ENCODE measurements at places on chromosomes 5 and 9.

GRCh38 chr9:34547960-34548611 is 25.3 kb upstream of the ENHO start:
- DNase-seq: peak; percentile 66

- peak; percentile 42 for DNase-seq
Observed at GRCh38 chr5:88298425-88298824, 29.8 kb upstream of the TMEM161B start.

DNA sequence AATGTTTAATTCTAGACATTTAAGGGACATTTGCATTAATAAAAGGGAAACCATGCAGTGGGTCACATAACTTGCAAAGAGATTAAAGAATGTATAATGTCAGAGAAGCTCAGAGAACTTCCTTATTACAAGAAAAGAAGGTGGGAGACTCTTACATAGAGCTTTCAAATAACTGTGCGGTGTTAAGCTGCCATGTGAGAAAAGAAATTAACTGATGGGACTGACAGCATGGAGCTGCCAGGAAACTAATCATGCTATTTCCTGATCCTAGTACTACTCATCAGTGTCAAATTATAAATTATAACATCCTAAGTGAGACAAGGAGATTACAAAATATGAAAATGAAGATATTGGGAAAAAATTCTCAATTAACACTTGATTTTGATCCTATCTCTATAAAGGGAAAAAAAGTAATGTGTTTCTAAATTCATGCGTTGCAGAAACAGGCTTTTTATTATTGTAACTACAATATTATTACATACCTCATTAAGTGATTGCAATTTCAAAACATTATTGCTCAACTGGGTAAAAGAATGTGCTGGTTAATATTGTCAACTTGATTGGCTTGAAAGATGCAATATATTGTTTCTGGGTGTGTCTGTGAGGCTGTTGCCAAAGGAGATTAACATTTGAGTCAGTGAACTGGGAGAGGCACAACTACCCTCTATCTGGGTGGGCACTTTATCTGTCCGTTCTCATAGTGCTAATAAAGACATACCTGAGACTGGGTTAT is 609.5 kb upstream of the NUDT12 start:
- DNase-seq: no peak

- no peak for DNase-seq
Observed at GRCh38 chr5:179866241-179867078, 7.8 kb upstream of the MRNIP start.

DNA sequence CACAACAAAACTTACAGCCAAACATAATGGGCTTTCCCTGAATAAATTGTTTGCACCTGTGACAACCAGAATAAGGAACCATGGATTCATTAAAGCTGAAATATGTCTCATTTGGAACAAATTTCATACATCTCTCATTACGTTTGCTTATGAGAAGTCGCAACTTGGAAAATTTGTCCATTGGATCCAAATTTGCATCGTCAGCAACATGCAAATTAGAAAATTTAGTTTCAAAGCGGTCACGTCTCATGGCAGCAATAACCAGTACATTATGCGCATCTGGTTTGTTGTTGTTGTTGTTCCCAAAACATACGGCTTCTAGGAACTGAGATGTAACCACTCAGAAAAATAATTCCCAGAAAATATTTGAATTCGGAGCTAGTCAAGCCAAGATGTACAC is 1311.5 kb upstream of the CDH6 start:
- no peak for DNase-seq

DNA sequence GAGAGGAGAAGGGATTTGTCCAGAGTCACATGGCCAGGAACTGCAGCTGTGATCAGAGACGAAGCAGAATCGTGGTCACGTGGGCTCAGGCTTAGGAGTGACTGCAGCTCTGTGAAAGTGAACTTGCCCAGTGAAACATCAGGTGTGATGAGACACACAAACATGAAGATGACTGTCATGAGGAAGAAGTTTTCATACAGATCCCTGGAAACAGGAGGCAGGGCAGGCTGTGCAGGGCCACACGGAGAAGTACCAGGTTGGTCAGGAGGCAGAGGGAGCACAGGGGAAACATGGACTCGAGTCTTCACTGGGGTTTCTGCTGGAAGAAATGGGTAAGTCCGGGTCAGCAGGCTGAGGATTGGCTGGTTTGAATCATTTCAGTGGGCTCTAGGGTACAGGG is 64.1 kb downstream of the BARX1 start:
- DNase-seq: no peak

DNA sequence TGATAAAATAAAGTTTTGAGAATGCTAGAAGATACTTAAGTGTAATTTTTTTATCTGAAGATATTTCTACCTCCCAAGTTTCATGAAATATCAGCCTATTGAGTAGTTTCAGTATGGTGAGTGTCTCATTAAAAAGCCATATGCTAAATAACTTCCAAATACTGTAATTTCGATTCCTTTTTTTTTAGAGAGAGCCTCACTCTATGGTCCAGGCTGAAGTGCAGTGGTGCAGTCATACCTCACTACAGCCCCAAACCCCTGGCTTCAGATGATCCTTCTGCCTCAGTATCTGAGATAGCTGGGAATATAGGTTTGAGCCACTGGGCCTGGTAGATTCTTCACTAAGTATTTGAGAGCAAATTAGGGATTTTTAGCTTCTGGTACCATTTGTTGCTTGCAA is 24.5 kb downstream of the CDC42SE2 start:
- no peak for DNase-seq

DNA sequence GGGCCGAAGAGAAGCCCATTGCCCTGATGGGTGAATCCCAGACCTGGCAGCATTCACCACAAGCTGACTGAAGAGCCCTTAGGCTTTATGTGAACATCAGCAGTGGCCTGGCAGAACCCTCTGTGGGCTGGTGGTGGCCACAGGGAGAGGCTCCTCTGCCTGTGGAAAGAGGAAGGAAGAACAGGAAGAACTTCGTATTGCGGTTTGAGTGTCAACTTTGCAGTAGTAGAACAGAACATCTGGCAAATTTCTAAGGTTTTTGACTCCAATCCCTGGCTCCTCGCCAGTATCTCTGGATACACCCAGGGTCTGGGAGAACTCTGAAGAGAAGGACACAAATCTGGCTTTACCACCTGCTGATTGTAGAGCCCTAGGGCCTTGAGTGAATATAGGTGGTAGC is 356.4 kb upstream of the GRAMD2B start:
- DNase-seq: no peak

GRCh38 chr9:123724211-123724796 is 205.6 kb downstream of the DENND1A start:
- DNase-seq: peak; percentile 73

DNA sequence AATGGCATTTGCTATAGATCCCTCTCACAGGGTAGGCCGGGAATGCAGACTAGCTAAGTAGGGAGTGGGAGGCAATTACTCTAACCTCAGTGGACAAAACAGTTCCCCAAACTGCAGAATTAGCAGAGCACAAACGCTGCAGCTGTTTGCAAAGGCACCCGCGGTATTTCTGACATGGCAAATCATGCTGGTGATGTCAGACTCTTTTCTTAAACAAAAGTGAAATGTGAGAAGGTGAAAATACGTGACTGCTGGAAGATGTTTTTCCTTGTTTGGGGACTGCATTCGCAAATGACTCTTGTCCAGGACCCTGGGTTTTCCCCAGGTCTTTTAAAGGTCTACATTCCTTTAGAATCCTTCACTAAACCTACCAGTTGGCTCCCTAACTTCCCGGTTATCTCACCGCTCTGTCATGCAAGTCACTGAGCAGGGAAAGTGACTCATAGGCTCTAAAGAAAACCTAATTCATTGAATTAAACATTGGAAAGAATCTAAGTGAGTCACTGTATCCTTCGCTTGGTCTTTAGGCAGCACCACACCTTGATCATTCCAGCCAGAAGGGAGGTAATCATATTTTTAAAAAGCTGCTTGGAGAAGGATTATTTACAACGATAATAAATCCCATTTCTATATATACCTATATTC is 91.5 kb upstream of the DNAH5 start:
- DNase-seq: peak; percentile 97

- no peak for DNase-seq
Observed at GRCh38 chr5:149998281-149998680, 2.2 kb downstream of the TIGD6 start.

- peak; percentile 89 for DNase-seq
Observed at GRCh38 chr5:39475881-39476842, 51.4 kb upstream of the DAB2 start.

GRCh38 chr5:126341906-126342630 is 81.1 kb upstream of the GRAMD2B start:
- no peak for DNase-seq

GRCh38 chr9:76181020-76181641 is 213.1 kb downstream of the RFK start:
- DNase-seq: peak; percentile 69

GRCh38 chr5:44987026-44987425 is 178.3 kb downstream of the MRPS30 start:
- no peak for DNase-seq

DNA sequence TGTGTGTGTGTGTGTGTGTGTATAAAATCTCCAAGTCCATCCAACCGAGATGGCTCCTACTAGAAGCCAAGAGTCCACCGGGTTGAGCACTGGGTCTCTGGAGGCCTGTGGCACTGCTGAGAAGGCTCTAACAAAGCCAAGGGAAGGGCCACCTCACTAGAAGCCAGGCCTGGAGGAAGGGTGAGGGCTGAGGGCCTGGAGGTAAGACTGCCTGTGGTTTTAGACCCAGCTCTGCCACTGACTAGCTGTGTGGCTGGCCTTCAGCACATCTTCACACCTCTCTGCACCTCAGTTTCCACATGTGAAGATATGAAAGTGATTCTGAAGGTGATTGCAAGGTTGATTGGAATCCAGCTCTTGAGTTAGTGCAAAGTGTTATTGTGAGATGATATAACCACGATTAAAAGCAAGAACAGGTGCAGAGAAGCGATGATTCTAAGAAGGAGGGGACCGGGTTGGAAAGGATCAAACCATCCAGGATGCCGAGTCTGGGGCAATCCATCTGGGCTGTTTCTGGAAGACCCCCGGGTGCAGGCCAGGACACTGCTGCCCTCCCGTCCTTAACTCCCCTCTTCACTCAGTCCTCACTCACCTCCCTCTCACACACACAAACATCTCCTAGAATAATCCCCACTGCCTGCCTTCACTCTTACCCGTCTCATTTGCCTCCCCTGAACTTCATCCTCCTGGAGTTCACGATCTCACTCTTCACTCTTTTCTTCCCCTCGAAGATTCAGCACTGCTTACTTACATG is 2.3 kb downstream of the IL4 start:
- DNase-seq: no peak

DNA sequence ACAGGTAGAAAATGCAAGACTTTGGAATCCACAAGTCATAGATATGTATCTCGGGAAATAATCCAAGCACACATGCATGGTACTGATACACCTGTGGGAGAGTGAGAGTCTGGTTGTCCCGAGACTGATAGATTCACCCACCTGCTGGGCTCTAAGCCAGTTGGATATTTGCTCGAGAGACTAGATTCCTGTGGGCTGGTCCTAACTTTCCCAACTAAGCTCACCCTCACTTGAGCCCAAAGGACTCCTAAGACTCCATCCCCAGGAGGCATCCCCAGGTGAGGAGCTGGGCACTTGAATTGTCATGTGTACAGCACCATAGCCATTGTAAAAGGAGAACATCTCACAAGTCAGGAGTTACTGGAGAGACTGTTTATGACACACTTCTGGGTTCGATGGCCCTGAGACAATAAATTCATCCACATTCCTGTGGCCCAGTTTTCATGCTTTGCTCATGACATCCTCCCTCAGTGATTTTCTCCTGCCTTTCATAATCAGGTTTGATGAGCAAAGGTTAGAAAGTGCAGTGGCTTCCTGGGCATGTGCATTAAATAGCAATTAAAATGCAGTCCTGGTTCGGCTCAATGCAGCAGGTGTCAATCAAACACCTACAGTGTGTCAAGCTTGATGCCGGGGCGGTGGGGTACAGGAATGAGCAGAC is 18.1 kb downstream of the SLC1A1 start:
- DNase-seq: peak; percentile 21

DNA sequence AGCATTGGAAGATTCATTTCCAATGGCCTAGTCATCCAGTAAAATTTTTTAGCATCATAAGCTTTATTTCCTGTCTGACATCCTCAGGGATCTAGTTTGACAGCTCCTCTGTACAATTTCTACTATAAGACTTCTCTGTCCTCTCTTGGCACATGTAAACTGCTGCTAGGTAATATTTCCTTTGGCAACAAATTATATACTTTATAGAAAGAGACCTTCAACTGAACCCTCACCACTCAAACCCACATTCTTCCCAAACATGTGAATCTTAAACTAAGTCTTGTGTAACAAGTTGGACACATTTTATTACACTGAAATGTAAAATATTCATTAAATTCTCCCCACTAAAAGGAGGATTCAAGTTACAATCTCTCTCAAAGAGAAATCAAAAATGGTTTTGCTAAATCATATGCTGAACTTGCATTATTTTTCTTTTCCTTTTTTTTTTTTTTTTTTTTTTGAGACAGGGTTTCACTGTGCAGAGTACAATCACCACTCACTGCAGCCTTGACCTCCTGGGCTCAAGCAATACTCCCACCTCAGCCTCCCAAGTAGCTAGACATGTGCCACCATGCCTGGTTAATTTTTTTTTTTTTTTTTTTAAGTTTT is 36.9 kb downstream of the SCAI start:
- DNase-seq: peak; percentile 54

DNA sequence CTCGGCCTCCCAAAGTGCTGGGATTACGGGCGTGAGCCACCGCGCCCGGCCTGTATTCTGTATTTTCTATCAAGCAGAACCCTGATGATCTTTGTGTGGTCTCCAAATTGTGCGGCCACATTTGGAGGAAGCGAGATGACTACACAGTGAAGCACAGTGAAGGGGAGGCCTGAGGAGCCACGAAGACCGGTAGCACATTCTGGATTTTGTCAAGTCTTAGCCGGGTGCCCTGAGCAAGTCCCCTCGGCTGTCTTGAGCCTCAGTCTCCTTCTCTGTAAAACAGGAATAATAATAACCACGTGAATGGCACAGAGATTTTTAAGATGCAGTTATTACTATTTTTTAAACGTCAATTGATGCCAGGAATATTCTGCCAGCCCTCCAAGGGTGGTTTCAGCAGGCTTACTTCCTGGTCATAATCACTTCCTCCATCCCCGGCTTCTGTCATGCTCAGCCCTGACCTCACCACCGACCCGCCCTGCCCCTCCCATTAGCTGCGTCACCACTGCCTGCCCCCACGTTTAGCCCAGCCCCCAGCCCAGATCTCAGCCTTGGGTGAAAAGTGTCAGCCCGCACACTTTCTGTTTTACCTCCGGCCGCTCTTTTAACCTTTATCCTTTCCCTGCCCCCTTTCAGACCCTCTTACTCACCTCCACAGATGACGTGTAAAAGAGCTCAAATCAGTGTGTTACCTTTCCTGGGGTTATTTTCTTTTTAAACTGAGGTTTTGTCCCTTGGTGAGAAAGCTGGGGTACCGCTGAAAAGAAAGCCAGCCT is 27.0 kb upstream of the ERGIC1 start:
- peak; percentile 87 for DNase-seq

DNA sequence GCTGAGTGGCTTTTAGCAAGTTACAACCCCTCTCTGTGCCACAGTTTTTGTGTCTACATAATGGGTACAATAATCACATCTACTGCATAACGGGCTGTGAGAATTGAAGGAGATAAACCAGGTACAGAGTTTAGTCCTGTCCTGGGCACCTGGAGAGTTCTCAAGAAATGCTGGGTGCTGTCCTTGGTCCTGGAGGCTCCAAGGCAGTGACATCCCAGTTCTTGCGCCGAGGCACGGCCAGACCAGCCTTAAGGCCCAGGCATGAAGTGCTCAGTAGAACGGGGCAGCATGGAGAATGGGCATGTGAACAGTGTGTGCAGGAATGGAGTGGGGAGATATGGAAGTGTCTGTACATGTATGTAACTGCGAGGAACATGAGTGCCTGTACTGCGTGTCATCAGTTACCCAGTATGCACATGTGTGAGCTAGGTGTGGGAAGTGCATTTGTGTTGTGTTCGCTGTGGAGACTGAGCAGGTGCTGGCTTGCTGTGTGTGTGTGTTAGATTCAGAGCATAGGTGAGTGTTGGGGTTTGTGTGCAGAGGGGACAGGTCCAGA is 6.3 kb upstream of the UNC5A start:
- peak; percentile 57 for DNase-seq

All from fibroblast of pulmonary artery (primary cell).